ENCODE measurements at places on chromosomes 5 and 9.

DNA sequence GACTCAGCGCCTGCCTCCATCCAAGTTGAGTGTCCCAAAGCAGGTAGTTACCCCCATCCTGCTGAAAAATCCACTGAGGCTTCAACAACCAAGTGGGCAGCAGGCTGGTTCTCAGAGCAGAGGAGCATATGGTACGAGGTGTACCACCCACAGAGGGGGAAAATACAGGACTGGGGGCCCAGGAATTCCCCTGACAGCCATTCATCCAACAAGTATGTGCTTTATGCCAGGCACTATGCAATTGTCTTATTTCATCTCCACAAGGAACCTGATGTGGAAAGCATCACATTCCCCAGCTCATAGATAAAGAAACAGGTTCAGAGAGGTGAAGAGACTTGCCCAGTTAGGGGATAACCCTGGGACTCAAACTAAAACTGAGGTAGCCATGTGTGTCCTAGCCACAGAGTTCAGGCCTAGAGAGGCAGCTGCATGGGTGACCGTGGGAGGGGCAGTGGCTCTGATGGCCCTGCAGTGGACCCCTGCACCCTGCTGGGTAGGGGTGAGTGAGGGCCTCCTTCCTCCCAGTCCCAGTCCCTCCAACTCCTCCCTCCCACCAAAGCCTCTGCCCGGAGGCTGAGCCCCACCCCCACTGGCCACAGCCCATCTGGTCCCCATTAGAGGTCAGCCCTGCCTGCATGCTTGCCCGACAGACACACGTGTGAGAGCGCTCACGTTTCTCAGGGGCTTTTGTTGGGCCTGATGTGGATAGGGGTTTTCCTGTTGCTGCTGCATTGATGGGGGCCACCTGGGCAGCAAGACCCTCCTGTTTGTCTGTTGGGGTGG lies 11.5 kb downstream of the PDLIM4 start:
- DNase-seq, result no peak

GRCh38 chr5:174793684-174794328 lies 69.4 kb downstream of the MSX2 start:
- DNase-seq, result peak; percentile 66

DNA sequence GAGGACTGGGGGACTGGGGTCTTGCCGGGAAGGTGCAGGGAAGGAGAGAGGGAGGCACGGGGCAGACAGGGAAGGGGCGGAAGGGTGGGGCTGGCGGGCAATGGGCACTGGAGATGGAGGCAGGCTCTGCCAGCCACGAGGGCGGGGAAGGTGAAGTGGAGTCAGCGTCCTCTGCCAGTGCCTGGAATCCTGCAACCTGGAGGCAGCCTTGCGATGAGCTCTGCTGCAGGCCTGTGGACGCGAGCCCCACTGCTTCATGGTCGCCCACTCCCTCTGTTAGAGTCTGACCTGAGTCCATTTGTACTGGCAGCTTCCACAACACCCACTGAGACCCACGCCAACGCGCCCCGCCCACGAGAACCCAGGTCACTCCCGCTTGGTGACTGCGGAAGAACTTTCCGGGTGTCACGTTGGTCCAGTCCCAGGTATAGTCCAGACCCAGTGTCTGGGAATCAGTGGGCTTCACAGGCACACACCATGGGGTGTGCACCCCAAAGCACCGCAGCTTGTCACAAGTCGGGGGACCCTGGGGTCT lies 106.4 kb upstream of the PPP1R26 start:
- DNase-seq, result no peak

GRCh38 chr9:128169492-128169891 lies 9.4 kb downstream of the BBLN start:
- no peak for DNase-seq

GRCh38 chr5:28914297-28914696 lies 1875.9 kb upstream of the CDH9 start:
- DNase-seq, result no peak

- DNase-seq, result no peak
Observed at GRCh38 chr5:1481266-1481958, 36.2 kb upstream of the SLC6A3 start.

DNA sequence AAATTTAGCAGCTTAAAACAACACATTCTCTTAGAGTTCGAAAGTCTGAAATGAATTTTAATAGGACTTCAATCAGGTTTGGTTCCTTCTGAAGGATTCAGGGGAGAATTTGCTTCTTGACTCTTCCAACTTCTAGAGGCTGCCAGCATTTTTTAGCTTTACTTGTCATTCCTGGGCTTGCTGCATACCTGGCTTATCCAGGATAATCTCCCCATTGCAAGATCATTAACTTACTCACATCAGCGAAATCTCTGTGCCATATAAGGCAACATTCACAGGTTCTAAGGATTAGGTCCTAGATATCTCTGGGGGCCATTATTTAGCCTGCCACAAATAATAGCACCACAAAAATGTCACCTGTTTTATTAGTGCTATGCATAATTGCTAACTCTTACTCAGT lies 46.2 kb upstream of the PCSK5 start:
- DNase-seq, result no peak

DNA sequence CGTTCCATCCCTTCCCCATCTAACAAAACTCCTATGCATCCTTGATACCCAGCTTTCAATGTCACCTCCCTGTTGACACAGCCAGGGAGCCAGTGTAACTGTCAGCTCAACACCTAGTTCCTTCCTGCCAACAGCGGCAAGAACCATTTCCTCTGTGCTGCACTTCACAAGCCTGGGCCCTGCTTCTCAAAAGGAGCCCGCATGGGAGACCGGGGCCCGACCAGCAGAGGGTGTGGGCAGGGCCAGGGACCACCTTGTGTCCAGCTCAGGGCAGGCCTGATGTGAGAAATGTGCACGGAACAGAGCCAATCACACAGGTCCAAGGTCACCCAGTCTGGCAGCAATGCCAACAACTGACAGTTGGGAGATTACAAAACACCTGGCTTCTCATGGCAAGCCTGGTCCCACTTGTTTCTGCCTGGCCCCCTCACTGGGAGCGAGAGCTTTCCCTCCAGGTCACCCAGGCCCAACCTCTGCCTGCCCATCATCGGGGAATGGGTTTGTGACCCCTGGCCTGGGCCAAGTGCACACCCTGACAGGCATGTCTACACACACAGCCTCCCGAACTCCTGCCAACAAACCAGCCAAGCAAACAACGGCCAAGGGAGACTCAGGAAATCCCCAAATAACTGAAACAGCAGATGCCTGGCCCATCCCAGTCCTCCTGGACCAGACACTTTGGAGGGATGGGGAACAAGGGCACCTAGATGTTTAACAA lies 3.1 kb downstream of the RNF44 start:
- DNase-seq, result peak; percentile 52

DNA sequence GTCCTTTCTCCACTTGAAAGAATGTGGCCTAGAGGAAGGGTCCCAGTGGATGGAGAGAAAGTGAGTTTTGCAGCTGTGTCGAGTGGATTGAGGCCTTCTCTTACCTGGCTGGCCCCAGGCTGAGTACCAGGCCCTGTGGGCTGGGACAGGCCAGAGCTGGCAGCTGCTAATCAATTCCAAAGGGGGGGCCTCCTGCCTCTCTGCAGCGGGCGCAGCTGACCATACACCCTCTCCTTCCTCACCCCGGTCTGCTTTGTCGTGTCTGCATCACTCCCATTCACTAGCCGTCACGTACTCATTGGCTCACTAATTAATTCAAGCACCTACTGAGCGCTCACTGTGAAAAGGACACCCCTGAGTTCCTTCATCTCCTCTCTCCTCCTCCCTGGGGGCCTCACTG lies 58.4 kb upstream of the PITX1 start:
- DNase-seq, result no peak

GRCh38 chr5:12805165-12805698 lies 901.0 kb upstream of the CTNND2 start:
- no peak for DNase-seq

- DNase-seq, result no peak
Observed at GRCh38 chr9:34557426-34558321, 31.9 kb downstream of the CNTFR start.

DNA sequence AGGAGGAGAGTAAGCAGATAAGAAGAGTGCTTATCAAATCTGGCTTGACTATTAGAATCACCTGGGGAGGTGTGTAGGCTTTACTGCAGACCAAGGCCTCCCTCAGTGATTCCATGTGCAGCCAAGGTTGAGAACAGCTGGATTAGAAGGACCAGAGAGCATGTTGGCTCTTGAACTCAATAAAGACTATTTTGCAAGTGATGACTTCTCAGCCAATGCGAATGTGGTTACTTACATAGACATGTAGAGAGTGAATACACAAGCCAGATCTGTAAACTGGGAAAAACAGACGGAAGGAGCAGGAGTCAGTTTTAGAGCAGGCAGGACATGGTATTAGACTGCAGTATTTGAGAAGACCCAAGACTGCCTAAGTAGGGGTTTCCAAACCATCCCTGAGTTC lies 48.5 kb downstream of the MAMDC2 start:
- no peak for DNase-seq

DNA sequence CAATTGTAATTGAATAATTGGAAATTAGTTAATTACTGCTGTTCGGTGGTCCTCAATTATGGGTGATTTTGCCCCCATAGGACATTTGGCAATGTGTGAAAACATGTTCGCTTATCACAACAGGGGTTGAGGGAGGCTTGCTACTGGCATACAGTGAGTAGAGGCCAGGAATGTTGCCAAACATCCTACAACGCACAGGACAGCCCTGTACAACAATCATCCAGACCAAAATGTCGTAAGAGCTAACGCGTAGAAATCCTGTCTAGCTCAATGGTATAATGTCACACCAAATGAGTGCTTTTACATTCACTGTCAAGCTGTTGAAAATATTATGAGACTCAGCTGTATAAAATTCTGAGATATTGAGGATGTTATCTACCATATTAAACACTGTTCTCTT lies 464.4 kb upstream of the TUSC1 start:
- DNase-seq, result no peak

DNA sequence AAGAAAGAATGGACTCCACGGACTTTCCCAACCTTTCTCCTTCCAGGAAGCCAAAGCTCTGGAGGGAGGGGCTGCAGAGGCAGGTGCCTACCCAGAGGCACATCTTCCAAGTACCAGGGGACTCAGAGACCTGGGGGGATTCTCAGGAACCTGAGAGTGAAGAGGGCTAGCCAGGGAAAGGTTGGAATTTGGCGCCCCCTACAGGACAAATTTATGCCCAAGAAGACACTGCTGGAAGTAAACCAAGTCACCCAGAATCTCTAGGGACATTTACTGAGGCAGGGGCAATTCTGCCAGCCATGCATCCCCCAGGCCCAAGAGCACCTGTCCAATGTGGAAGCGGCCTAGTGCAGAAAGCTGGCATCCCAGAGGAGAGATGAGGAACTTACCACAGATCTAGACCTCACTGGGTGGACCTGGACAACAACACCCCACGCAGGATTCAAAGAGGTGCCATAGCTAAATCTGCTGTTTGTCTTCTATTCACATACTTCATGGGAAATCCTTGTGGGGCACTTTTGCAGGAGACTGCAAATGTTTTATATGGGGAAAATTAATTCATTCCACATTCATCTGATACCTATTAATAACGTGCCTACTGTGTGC lies 25.9 kb upstream of the IDNK start:
- peak; percentile 67 for DNase-seq

- no peak for DNase-seq
Observed at GRCh38 chr9:133056533-133056932, 5.2 kb upstream of the CEL start.

- DNase-seq, result no peak
Observed at GRCh38 chr9:119216651-119217331, 152.4 kb downstream of the BRINP1 start.

DNA sequence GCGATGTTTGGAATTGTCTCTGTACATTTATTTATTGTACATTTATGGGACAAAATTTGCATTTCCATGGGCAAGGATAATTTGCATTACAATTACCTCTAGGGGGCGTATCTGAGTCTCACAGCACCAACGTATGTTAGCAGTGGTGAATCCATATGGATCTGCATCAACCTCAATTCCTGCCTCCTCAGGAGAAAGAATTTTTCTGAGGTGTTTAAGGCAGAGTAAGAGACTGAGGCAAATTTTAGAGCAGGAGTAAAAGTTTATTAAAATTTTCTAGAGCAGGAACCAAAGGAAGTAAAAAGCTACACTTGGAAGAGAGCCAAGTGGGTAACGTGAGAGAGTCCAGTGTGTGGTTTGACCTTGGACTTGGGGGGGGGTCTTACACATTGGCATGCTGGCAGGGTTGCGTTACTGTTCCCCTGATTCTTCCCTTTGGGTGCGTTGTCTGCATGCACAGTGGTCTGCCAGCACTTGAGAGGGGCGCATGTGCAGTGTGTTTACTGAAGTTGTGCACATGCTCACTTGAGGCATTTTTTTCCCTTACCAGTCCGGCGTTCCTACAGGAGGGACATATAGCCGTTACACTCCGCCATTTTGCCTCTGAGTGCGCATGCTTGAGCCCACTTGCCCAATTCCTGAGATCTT lies 21.0 kb upstream of the RAB14 start:
- no peak for DNase-seq

DNA sequence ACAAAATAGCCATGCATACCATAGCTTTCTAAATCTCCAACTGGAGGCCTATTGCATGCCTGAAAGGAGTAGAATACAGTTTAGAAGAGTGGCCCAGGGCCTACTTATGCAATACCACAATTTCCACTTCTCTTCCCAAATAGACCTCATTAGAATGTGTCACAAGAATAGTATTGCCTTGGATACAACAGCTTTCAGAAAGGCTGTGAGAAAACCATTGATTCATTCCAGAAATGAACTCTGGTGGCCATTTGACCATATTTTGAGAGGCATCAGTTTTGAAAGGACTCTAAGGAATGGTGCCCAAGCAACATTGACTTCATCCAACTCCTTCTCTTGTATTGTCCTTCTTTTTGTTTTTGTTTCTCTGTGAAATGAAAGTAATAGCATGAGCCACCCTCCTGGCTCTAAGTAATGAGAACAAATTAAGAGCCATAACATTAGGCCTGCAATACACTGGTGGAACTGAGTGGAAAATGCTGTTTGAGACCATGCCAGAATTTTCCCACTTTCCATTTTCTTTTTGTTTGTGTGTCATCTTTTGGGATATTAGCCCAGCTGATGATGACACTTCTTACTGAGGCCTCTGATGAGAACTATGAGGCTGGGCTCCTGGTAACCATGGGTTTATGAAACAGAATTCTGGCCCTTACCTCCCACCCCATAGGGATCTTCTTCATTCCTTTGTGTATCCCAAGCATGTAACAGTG lies 90.2 kb downstream of the TMEM174 start:
- DNase-seq, result no peak

DNA sequence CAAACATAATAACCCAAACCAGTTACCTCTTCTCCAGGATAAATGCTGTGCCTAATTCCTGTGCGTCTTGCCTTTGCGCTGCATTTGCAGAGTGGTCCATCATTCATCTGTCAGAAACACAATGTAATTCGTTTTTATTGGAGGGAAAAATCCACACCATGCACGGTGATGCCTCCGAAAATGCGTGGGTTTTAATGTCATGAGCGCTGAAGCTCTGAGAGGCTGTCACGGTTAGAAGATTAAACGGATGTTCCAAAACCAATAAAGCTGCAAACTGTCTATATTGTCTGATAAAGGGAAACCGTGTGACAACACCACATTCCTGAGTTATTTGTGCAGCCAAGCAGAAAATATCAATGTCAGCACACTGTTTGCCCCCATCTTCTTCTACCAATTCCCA lies 27.4 kb downstream of the DROSHA start:
- DNase-seq, result no peak

Measured in activated CD4-positive, alpha-beta T cell treated with anti-CD3 and anti-CD28 coated beads for 48 hours (primary cell).